ENCODE measurements at places on chromosomes 16 and 17.

- no peak for DNase-seq
These were observed 46.7 kb downstream of the ACTG1 start for GRCh38 chr17:81465910-81466309.

GRCh38 chr16:26729951-26730541 lies 336.7 kb upstream of the C16orf82 start:
- no peak for DNase-seq

GRCh38 chr17:64133546-64134215 lies 3.7 kb upstream of the ERN1 start:
- peak; percentile 66 for DNase-seq

DNA sequence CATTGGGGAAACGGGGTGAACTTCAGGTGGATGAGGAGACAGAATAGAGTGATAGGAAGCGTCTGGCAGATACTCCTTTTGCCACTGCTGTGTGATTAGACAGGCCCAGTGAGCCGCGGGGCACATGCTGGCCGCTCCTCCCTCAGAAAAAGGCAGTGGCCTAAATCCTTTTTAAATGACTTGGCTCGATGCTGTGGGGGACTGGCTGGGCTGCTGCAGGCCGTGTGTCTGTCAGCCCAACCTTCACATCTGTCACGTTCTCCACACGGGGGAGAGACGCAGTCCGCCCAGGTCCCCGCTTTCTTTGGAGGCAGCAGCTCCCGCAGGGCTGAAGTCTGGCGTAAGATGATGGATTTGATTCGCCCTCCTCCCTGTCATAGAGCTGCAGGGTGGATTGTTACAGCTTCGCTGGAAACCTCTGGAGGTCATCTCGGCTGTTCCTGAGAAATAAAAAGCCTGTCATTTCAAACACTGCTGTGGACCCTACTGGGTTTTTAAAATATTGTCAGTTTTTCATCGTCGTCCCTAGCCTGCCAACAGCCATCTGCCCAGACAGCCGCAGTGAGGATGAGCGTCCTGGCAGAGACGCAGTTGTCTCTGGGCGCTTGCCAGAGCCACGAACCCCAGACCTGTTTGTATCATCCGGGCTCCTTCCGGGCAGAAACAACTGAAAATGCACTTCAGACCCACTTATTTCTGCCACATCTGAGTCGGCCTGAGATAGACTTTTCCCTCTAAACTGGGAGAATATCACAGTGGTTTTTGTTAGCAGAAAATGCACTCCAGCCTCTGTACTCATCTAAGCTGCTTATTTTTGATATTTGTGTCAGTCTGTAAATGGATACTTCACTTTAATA lies 7.0 kb upstream of the TMEM235 start:
- DNase-seq = peak; percentile 72

DNA sequence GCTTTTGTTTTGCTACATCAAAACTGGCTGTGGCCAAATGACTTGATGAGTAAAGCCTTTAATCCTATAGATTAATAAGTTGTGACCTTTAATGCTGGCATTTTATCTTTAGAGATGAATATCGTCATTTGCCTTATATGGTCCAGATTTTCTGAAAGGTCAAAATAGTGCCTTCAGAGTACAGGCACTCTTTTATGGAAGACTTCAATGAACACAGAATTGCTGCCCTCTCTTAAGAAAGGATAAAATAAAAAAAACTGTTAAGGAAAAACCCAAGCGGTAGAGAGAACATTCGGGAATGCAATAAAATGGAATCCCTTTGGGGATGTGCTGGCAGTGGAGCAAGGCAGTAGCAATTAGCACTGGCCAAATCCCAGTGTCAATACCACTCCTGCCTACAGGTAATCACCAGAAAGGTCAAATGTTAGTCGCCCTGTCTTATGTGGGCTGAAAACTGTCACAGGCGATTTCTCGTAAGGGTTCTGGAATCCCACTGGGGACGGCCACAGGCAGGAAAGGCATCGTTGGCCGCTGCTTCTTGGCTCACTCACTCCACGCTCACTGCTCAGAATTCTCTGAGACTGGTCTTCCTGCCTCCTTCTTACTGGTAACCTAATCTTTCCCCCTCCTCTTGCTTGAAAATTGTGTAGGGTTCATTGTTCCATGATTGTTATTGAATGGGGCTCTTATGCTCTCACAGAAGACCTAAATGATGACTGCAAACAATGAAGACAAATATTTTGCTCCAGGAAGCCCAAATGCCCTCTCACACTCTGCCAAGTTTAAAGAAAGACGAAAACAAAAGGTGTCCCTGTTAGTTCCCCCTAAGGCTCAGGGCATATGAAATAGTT lies 45.4 kb upstream of the HSBP1 start:
- peak; percentile 77 for DNase-seq

- no peak for DNase-seq
These were observed 1.5 kb downstream of the RSKR start for GRCh38 chr17:28612531-28612930.

GRCh38 chr17:36808180-36808661 lies 129.1 kb upstream of the LHX1 start:
- no peak for DNase-seq

GRCh38 chr17:48732688-48733629 lies 4.4 kb upstream of the HOXB13 start:
- DNase-seq = no peak

DNA sequence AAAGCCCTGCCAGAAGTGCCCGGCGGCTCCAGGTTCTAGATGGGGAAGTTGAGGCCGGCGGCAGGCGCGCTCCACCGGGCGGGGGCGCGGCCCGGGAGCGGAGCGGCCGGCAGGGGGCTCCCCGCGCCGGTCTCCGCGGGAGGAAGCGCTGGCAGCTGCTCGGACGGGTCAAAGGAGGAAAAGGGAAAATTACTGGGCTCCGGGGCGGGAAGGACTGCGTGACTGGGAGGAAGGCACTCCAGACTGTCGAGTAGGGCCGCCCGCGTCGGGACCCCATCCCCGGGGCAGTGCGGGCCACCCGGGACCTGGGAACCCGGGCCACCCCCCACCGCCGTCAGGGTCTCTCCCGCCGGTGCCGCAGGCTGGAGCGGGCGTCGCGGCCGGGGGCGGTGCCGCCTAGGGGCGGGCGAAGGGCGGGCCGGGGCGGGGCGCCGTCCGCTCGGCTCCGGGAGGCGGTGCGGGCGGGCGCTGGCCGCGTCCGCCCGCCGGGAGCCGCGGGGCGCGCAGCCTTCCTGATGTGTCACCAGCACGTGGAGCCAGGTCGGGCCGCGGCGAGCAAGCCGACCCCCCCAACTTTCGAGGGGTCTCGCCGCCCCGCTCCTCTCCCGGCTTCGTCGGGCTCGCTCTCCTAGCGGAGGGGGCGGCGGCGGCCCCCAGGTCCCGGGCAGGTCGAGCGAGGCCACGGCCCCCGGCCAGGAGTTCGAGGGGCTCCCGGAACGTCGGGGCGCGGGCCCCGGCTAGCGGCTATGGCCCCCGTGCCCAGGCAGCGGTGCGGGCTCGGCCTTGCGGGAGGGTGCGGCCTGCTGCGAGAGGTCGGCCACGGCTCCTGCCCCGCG lies 167.5 kb downstream of the RAB11FIP4 start:
- peak; percentile 78 for DNase-seq

- no peak for DNase-seq
These were observed 23.2 kb downstream of the VPS53 start for GRCh38 chr17:691423-691822.

- no peak for DNase-seq
These were observed 26.3 kb upstream of the ETV4 start for GRCh38 chr17:43572368-43572980.

Data from globus pallidus (tissue), 1 donor.